Vagina (tissue), 2 donors: ENCODE measurements at places on chromosomes 13 and 19.

DNA sequence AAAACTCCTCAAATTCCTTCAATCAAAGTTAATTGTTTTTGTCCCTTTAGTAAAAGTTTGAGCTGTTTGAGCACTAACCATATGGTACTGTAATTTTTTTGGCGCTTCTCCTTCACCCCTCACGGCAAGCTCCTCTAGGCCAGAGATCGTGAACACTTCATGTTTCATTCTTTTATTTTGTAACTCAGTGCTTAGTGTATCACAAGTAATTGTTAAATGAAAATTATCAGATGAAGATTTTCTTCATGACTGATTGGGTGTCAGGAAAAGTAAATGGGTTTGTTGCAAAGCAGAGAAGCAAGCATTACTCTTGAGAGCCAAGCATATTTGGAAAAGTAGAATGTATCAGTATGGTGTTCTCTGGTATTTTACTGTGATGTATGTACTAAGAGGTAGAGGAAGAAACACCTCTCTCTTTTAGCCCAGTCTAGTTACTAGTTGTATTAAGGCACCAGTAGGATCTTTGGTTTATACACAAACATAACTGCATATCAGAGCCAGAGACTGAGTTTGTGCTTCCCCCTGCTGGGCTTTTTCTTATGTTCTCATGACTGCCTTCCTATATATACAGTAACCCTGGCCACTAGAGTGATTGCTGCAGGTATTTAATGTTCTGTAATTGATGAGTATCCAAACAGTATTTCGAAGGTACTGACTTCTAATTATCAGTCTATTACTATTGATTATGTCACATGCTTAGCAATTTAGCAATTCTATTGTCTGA is 202.3 kb upstream of the KLHL1 start:
- no peak for DNase-seq

- DNase-seq = no peak
Measured at GRCh38 chr13:78036841-78037240, 118.2 kb upstream of the EDNRB start.

DNA sequence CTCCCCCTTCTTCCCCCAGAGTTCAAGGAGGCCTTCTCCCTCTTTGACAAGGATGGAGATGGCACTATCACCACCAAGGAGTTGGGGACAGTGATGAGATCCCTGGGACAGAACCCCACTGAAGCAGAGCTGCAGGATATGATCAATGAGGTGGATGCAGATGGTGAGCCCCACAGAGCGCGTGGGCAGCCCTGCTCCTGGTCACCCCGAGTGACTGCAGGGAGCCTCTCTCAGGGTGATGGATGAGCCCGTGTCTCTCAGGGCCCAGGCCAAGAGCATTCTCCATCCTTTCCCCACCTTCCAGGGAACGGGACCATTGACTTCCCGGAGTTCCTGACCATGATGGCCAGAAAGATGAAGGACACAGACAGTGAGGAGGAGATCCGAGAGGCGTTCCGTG is 7.0 kb downstream of the CALM3 start:
- DNase-seq = no peak

DNA sequence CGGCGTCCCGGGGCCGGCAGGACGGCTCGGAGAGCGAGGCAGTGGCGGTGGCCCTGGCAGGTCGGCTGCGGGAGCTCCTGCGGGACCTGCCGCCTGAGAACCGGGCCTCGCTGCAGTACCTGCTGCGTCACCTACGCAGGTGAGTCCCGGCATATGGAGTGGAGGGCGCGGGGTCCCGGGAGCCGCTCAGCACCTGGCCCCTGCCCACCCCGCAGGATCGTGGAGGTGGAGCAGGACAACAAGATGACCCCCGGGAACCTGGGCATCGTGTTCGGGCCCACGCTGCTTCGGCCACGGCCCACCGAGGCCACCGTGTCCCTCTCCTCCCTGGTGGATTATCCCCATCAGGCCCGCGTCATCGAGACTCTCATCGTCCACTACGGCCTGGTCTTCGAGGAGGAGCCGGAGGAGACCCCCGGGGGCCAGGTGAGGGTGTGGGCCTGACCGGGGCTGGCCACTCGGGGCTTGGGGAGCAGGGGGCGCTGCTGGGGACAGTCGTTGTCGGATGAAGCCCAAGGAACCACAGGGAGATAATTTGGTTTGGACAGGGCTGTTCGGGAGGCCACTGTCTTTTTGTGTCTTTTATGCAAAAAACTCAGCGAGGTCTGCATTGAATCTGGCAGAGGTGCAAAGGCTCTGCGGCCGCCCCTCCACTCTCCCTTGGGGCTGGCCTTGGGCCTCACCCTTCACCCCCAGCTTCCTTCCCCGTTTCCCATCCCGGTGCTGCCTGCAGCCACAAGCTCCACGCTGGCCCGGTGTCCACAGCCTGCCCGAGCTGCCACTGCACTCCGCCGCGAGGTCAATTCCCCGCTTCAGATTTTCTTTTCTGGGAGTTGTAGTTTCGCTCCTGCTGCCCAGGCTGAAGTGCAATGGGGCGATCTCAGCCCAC is 12.0 kb downstream of the POLR2E start:
- no peak for DNase-seq

- no peak for DNase-seq
Measured at GRCh38 chr19:9806803-9807202, 12.1 kb downstream of the FBXL12 start.

- DNase-seq = peak; percentile 95
Measured at GRCh38 chr19:50383852-50384684, at the start of gene POLD1. TSS of gene POLD1 (plus strand) at chr19:50384347. CDS start at chr19:50398852, 14,505 bp downstream.

- no peak for DNase-seq
Measured at GRCh38 chr13:31850041-31850555, 110.8 kb downstream of the RXFP2 start.

GRCh38 chr19:5108866-5109265 is 140.0 kb downstream of the KDM4B start:
- no peak for DNase-seq
